ENCODE measurements at places on chromosomes 3 and 15.

GRCh38 chr3:184368116-184368515 lies 6.6 kb downstream of the POLR2H start:
- no peak for DNase-seq

DNA sequence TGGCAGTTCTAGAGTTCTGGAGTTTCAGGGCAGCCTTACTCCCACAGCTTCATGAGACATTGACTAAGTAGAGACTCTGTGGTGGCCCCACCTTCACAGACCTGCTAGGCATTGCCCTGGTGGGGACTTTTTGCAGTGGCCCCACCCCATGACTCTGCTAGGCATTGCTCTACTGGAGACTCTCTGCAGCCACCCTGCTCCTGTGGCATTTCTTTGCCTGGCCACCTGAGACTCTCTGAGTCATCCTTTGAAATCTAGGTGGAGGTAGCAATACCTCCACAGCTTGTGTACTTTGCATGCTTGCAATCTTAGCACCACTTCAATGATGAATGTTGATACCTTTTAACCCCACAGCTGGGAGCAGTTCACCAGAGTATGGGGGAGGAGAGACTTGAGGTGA lies 40.6 kb upstream of the DHX36 start:
- DNase-seq, result no peak

- no peak for DNase-seq
Measured at GRCh38 chr3:31748933-31749295, 216.2 kb downstream of the STT3B start.

DNA sequence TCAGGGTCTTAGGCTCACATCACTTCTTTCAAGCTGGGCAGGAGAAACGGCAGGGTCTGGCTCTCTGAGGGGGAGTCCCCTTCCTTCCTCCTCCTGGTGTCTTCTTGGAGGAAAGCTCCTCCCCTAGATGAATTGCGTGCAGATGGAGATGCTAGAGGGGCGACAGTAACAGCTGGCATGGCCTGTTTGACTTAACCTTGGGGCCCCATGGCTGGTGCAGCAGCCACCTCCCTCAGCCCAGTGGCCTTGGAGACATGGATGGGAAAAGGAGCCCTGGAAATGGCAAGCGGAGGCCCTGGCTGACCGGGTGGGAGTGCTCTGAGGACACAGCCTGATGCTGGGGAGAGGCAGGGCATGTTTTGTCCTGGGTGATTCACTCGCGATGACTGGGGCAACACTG lies 20.2 kb downstream of the PAK6 start:
- no peak for DNase-seq

DNA sequence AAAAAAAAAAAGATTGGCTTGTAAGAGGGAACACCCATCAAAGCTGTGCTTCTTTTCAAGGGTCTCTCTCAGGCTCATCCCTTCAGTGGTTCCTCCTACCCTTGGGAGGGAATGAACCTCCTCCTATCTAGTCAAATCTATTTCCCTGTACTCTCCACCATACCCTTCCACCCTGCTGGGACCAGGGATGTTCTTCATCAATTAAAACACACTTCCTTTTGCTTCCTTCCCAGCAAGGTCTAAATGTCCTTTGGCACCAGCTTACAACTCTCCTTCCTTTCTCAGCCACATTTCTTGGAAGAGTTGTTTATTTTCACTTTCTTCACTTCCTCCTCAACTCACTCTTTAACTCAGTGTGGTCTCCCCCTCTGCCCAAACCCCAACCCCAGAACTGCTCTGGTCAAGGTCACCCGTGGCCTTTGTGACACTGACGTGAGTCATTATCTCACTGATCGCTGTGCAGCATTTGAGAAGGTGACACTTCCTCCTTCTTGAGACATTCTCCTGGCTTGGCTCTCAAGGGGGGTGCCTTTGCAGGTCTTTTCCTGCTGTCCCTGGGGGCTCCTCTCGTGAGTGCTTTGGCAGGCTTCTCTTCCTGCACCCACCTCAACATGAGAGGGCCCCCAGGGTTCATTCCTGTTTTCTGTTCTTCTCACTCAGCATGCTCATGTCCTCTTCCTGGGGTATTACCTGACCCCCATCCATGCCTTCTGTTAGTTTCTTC lies 210.5 kb upstream of the TLE3 start:
- no peak for DNase-seq

- no peak for DNase-seq
Measured at GRCh38 chr15:100768501-100768931, 111.1 kb upstream of the ALDH1A3 start.

DNA sequence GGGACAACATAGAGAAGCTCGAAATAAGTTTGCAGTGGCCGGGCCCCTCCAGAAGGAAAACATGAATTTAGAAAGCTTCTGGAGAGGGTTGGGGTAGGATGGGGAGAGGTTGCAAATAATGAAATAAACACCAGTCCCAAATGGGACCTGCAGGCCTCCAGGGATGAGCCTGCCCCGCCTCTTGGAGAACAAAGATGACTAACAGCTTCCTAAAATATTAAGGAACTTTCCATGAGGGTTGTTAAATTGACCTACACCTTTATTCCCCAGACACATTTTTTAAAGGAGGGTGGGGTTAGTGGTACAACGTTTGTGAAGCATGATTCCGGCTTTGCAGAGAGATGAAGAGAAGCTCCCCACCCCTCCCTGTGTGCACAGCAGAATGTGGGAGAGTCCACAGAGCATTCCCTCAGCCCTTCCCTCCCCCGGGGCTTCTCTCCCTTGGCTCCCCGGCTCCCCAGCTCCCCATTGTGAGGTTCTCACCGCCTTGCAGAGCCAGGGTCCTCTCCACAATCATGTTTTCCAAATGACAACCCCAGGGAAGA lies 84.1 kb downstream of the ARHGAP31 start:
- DNase-seq, result no peak

- no peak for DNase-seq
Measured at GRCh38 chr3:183564046-183564445, 8.5 kb upstream of the KLHL6 start.

GRCh38 chr3:65808407-65808806 lies 230.3 kb downstream of the MAGI1 start:
- no peak for DNase-seq

GRCh38 chr3:52213005-52213404 lies 12.4 kb downstream of the TLR9 start:
- DNase-seq, result no peak

GRCh38 chr3:123130079-123130750 lies 63.4 kb downstream of the PDIA5 start:
- no peak for DNase-seq

GRCh38 chr3:176994393-176994792 lies 202.9 kb downstream of the TBL1XR1 start:
- DNase-seq, result no peak

GRCh38 chr3:138373736-138374094 lies 25.3 kb downstream of the MRAS start:
- no peak for DNase-seq

DNA sequence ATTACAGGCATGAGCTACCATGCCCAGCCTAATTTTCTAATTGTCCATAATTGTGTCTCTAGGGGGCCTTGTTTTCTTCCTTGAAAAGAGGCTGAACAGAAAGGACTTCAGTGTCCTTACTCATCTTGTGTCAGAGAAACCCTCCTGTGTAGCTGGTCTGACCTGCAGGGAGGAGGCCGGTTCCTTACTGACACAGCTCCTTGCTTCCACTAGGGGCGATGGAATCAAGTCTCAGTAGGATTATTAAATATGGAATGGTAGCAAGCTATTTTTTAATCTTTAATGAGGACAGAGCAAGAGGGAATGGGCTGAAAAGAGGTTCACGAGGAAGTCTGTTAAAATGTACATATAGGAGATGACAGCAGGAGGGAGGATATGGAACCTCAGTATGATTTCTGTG lies 8.6 kb downstream of the LPCAT4 start:
- DNase-seq, result no peak

DNA sequence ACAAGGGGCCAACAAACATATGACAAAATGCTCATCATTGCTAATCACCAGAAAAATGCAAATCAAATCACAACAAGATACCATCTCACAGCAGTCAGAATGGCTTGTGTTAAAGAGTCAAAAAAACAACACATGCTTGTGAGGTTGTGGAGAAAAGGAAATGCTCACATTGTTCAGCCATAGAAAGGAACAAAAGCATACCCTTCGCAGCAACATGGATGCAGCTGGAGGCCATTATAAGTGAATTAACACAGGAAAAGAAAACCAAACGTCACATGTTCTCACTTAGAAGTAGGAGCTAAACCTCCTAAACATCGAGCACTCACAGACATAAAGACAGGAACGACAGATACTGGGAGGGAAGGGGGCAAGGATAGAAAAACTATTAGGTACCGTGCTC lies 678.4 kb upstream of the GRM7 start:
- DNase-seq, result no peak

DNA sequence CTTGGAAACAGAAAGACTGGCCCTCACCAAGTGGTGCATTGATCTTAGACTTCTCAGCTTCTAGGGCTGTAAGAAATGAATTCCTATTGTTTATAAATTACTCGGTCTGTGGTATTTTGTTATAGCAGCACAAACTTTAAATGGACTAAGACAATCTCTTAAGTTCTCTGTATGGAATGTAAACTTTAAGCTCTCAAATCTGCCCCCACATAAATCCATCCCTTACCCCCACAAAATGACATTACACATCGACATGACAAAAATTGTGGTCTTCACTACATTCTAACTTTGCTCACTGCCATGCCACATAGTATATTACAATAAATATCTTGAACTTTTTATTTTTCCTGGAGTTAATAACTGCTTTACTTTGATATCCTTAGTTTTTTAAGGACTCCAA lies 121.3 kb downstream of the MYLK start:
- no peak for DNase-seq

DNA sequence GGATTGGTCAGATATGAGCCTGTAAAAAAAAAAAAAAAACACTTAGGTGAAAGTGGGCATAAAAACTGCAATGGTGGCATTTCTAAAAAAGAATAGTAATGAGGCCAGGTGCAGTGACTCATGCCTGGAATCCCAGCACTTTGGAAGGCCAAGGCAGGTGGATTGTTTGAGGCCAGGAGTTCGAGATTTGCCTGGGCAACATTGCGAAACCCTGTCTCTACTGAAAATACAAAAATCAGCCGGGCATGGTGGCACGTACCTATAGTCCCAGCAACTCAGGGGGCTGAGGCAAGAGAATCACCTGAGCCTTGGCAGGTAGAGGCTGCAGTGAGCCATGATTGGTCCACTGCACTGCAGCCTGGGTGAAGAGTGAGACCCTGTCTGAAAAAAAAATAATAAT lies 38.3 kb upstream of the BHLHE40 start:
- DNase-seq, result no peak

DNA sequence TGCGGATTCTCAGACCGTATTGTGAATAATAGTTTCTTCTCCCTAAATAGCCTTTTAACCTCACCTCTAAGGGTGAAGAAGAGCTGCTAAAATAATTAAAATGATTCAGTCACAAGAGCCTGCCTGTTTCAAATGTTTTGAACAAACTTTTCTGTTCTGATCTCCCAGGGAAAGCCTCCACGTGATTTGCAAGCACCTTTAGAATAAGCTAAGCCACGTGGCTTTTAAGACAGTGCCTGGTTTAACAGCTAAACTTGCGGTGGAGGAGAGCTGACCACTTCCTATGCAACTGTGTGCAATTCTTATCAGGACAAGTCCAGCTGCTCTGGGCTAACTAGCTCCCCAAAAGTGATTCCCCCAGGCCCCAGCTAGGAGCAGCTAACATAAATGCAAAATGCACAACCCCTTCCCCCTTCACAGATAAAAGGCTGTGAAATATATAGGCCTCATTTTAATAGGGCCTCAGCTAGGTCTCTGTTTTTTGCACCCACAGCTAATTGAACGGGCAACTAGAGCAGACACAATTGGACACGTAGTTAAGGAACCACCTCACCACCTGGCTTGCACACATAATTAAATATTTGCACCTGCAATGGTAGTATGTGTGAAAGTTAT lies 401.2 kb upstream of the NR2F2 start:
- DNase-seq, result no peak

GRCh38 chr3:52777127-52777958 lies at the start of gene ITIH1:
TSS of gene ITIH1 (plus strand) at chr3:52777599. CDS start at chr3:52777616, 17 bp downstream.
- no peak for DNase-seq

GRCh38 chr3:150528354-150528797 lies 17.9 kb downstream of the SERP1 start:
- no peak for DNase-seq

DNA sequence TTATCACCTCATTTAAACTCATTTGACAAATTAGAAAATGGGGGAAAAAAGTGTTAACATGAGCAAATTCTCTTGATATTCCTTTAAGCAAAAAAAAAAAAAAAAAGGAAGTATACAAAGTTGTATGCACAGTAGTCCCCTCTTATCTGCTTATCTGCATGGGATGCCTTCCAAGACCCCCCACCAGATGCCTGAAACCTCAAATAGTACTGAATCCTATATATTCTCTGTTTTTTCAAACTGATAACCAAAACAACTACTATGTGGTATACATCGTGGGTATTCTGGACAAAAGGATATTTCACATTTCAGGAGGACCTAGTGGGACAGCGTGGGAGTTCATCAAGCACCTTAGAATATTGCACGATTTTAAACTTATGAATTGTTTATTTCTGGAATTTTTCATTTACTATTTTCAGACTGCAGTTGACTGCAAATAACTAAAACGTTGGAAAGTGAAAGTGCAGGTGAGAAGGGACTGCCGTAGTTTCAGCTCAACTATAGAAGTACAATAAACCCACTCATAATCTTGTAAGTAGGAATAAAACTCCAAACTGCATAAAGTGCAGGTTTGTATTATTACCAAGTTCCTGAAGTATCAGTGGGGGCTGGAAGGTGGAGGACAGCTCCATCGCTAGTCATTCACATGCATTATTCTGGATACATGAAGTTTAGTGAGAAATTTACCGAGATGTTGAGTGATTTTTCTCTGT lies 43.6 kb upstream of the PLCL2 start:
- DNase-seq, result no peak

DNA sequence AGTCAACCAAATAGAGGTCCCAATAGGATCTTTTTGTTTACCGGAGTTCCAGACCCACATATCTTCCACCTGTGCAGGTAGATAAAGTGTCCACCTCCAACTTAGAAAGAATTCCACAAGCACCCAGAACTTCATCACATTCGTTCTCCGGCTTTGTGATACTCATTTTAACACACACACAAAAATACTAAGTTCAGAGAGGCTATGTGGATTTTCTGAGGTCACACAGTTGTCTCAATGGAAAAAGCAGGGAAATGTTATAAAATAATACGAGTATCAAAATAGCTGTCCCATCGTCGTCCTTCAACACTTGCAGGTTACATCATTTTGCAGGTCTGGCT lies 137.5 kb downstream of the TMCO5A start:
- DNase-seq, result no peak

- no peak for DNase-seq
Measured at GRCh38 chr3:12840591-12841148, 695 bp downstream of the RPL32 start.

GRCh38 chr15:39381517-39381916 lies 199.4 kb upstream of the THBS1 start:
- no peak for DNase-seq

DNA sequence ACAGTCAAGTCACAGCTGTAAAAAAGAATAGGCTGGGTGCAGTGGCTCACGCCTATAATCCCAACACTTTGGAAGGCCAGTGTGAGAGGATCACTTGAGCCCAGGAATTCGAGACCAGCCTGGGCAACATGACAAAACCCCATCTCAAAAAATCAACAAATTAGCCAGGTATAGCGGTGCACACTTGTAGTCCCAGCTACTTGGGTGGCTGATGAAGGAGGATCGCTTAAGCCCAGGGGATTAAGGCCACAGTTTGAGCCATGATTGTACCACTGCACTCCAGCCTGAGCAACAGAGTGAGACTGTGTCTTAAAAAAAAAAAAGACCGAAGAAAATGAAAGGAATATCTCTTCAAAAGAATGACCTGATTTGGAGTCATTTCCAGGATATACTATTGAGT lies 6.6 kb downstream of the HERC1 start:
- no peak for DNase-seq

GRCh38 chr15:82970696-82971095 lies 15.3 kb upstream of the RAMAC start:
- no peak for DNase-seq

GRCh38 chr15:75695634-75696310 lies 16.9 kb downstream of the CSPG4 start:
- no peak for DNase-seq
